ENCODE measurements at places on chromosomes 7 and 10. TPM values are rescaled to one million over a fixed set of nuclear protein-coding genes. Genes with fewer than 3 reads are reported as not detected.

Gene PIP
- total RNA-seq: not detected

Gene CALML3
- under 0.01 TPM for total RNA-seq

Gene FAM13C
- total RNA-seq: 20.8 TPM

Gene STOX1
- total RNA-seq: 9.0 TPM

Gene ELFN1
- 5.7 TPM for total RNA-seq

Gene TMEM225B
- not detected for total RNA-seq

Gene ZNF467
- 1.6 TPM for total RNA-seq

All from frontal cortex (tissue), 4 donors.